ENCODE measurements at places on chromosomes 5 and 9. TPM values are rescaled to one million over a fixed set of nuclear protein-coding genes. Genes with fewer than 3 reads are reported as not detected.

- no peak for DNase-seq
Measured at GRCh38 chr9:108885643-108886348, 23.7 kb downstream of the ACTL7A start.

GRCh38 chr5:167945542-167946384 lies 345.7 kb upstream of the WWC1 start:
- no peak for DNase-seq

DNA sequence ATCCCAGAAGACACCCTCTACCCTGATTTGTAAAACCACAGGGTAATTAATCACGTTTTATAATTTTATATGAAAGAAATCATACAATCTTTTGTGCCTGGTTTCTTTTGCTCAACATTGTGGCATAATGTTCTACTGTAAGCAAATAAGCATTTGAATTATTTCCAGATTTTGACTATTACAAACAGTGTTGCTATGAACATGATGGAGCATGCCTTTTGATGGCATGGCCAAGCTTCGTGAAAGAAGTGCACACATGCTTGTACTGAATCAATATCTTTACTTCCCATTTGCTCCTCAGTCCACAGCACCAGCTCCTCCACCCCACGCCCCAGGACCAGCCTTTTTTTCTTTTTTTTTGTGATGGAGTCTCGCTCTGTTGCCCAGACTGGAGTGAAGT lies 29.9 kb downstream of the ACSL6 start:
- DNase-seq: no peak

NTRK2 gene
- not detected for total RNA-seq

DNA sequence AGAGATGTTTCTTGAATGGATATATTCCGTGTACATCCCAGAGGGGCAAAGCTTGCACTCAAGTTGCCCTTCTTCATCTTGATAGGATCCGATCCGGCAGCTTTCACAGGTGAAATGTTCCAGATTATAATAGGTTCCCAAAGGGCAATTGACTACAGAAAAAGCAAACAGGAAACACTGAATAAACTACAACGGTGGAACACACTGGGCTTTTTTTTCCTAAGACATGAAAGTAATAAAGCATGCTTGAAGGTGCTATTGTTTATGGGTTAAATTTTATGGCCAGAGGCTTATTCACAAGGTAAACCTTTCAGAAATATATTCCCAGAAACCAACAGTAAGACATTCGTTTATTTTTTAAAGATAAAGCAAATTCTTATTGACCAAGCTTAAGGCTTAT lies 110.6 kb downstream of the SVEP1 start:
- no peak for DNase-seq

- no peak for DNase-seq
Measured at GRCh38 chr9:93896496-93897033, 58.6 kb downstream of the BARX1 start.

MPDZ gene
- 22.2 TPM for total RNA-seq

GRCh38 chr9:684941-685340 lies 156.6 kb upstream of the DMRT1 start:
- no peak for DNase-seq

GRCh38 chr5:154997746-154998145 lies 15.8 kb upstream of the KIF4B start:
- no peak for DNase-seq

PCDHB8 gene
- not detected for total RNA-seq

- no peak for DNase-seq
Measured at GRCh38 chr9:120431268-120431667, 148.7 kb downstream of the CDK5RAP2 start.

DNA sequence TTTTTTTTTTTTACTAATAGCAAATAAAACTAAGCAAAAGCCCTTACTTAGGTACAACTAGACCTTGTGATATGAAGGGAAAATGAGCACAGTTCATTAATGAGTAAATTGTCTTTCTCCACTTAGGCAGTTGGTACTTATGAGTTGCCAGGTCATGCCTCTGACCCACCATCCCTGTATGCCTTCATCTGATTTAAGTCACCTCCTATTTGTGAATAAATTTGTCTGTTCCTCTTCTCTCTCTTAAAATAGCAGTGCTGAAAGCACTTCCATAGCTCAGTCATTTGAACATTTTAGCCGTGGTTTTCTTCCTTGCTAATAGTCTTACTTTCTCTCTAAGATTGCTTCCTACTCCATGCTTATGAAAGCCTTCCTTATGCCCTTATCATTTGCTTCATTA lies 61.4 kb downstream of the SLC44A1 start:
- no peak for DNase-seq

DNA sequence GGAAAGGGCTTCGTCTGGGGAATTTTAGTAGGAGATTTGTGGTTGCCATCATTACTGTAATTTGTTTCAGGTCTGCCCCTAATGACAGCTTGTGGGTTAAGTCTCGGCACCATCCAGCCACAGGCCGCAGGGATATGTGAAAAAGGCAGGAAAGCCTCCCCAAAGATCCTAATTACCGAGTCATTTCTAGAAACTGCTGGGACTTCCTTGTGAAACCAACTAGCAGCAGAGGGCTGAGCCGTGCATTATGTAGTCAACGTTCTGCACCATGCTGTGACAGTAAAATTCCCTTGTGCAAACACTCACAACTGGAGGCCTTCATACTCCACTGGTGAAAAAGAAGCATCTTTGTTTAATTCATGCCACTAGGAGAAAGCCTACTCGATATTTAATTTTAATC lies 230.3 kb downstream of the MPDZ start:
- no peak for DNase-seq

GRCh38 chr5:124986170-124986569 lies 239.7 kb upstream of the ZNF608 start:
- no peak for DNase-seq

GRCh38 chr5:163509291-163509951 lies 4.0 kb downstream of the MAT2B start:
- no peak for DNase-seq

GRCh38 chr5:116009806-116010205 lies 22.5 kb upstream of the ARL14EPL start:
- no peak for DNase-seq

DNA sequence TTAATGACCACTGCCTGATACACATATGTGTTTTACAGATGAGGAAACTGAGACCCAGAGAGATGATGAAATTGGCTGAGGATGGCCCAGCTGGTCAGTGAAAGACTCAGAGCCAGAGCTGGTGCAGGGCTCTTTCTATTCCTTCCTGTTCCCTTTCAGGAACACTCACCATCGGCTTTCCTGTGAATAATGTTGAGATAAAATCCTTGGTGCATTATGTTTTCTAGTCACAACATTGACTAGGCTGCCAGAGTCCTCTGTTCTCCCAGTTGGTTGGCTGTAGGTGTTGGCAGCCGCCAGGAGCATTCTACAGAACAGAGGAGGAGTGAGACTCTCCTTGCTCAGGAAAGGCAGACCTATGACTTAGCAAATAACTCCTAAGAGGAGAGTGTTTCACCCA lies 14.8 kb downstream of the TGFBI start:
- DNase-seq: no peak

DNA sequence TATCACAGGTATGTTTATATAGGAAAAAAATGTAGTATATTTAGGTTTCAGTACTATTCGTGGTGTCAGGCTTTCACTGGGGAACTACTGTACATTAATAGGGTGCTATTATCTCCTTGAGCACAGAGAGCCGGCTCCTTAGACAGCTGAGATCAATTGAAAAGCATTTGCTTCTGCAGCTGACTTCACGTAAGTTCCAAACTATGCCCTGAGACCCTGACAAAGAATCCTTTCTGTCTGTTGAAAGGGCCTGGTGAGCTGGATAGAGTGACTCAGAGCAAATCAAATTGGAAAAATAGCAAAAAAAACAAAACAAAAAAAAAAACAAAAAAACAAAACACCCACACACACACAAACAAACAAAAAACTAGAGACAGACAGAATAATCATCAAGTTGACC lies 652.0 kb downstream of the MTRR start:
- no peak for DNase-seq
